CD4-positive, alpha-beta T cell treated with Interleukin-4 for 1 hour (primary cell): ENCODE measurements at places on chromosomes 16 and 17.
A peak's percentile ranks its signal among the peaks of the same experiment; 100 is the strongest.

GRCh38 chr16:2210386-2211365 is at the start of gene BRICD5:
Gene BRICD5, minus strand, starts transcription at chr16:2210863. Its CDS starts 30 bp downstream, at chr16:2210833.
- DNase-seq: no peak

- DNase-seq: no peak
These were observed 24.1 kb upstream of the ENGASE start for GRCh38 chr17:79050551-79050950.

DNA sequence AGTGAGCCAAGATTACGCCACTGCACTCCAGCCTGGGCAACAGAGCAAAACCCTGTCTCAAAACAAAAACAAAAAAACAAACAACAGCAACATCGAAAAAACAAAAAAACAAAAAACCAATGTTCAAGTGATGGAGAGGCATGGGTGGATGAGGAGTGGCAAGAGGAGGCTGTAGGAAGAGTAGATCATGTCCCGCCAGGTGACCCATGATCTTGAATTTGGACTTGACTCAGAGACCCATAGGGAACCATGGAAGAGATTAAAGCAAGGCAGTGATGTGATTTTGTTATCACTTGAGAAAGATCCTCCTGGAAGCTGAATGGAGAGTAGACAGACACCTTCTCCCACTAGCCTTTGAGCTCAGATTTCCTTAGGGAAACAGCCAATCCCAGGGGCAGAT is 11.2 kb downstream of the ABAT start:
- DNase-seq: no peak

DNA sequence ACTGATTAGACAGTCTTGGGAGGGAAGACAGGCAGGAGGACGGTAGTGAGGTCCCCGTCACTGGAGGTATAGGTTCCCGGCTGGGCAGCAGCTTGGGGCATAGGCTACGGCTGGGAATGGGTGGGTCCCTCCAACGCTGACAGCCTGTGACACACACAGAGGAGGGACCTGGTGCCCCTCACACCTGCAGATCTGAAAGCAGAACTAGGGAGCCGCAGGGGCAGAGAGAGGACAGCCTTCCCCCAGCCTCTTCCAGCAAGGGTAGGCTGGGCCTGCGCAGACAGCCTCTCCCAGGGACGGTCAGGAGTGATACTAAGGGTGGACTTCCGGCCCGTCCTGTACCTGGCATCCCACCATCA is 2.0 kb downstream of the P2RX1 start:
- DNase-seq: no peak

DNA sequence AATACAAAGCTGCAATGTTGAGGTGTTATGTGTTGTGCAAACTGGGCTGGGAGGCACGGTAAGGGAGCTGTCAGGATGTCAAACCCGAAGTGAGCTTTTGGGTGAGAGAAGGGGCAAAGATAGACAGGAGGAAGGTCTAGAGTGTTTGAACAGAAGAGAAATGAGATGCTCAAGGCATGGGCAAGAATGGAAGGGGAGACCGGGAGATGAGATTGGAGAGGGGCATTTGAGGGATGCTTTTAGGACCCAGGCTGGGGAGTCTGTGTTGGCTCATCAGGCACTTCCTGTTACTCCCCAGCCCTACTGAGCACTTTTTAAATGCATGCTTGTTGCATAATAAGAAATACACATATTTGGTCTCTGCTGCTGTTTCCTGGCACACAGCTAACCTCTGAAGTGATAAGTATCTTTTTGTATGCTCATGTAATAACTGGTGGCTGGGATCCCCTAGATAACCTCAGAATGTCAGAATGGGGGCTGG is 13.7 kb downstream of the UNC45B start:
- DNase-seq: peak; percentile 19

- no peak for DNase-seq
These were observed 51.2 kb upstream of the MTMR4 start for GRCh38 chr17:58565389-58566311.

DNA sequence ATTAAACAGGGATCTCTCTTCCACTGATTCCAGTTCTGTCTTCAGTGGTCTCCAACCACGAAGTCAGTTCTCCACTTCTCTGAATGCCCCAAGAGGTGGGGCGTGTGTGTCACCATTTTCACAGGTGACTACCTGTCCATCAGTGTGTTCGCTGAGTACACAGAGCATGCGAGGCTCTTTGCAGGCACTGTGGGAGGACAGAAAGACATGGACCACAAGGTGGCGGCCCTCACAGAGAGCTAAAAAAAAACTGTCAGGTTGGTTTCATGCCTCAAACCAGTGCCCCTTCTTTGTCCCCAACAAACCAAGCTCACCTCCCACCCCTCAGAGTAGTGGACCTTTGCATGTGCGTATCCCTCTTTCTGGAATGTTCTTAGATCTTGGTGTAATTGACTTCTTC is 13.8 kb downstream of the EMP2 start:
- DNase-seq: no peak

DNA sequence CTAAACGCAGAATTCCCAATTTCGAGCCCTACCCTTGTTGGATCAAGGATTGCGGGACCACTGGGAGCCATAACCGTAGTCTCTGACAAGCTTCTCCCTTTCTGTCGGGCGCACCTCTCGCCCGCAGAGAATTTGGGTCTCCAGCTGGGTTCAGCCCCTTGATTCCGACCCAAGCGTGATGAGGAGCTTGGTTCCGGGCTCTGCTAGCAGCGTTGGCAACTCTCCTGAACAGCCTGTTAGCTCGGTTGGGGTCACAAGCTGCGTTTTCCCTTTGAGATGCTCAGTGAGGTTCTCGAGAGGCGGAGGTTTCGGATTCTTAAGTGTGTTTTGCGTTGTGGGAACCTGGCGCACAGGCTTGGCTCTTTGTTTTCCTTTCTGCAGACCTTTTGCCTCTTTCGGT is 655 bp downstream of the ATXN1L start:
- DNase-seq: peak; percentile 12

GRCh38 chr16:82769845-82770244 is 143.1 kb downstream of the CDH13 start:
- no peak for DNase-seq

- DNase-seq: no peak
These were observed 1.9 kb upstream of the CBLN1 start for GRCh38 chr16:49283376-49284049.

- no peak for DNase-seq
These were observed 5.8 kb downstream of the NHERF2 start for GRCh38 chr16:2032285-2033056.

DNA sequence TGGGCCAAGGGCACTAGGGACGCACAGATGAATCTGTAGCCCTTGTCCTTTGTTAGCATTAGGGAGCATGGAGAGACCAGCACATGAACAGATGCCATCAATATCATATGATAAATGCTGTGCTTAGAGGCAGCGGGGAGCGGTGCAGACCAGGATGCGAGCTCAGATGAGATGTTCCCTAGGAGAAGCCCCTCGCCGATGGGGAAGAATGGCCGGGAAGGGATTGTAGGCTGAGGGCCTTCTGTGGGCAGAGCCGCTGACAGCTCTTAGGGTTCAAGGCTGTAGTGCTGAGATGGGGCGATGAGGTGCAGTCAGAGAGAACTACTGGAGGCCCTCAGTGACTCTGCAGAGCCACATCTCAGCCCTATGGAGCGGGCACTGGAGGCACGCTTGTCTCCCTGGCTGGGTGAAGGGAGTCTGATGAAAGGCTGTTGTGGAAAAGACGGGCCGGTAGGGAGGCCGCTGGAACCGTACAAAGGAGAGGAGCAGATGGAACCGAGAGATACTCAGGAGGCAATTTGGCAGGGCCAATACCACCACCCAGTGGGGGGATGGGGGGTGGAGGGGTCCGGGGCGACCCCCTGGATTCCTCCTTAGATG is 66.3 kb upstream of the ENDOV start:
- DNase-seq: no peak

GRCh38 chr16:23824909-23825308 is 10.9 kb upstream of the PRKCB start:
- DNase-seq: no peak

DNA sequence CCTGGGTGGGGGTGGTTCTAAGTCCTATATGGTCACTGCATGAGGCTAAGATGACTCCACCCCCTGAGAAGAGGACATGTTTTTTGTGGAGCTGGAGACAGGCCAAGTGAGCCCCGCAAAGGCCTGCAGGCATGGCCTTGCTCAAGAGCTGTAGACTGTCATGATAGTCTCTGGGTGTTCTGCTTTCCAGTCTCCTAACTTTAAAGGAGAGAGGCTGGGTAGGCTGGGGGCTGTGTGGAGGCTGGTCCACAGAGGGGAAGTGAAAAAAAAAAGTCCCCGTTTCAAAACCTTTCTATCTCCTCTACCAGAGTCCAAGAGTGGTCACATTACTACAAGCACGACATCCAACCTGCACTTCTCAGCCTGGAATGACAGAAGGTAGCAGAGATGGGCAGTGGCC is 27.1 kb downstream of the CDRT4 start:
- no peak for DNase-seq

GRCh38 chr16:30604316-30604947 is 5.8 kb downstream of the ZNF689 start:
- DNase-seq: no peak

DNA sequence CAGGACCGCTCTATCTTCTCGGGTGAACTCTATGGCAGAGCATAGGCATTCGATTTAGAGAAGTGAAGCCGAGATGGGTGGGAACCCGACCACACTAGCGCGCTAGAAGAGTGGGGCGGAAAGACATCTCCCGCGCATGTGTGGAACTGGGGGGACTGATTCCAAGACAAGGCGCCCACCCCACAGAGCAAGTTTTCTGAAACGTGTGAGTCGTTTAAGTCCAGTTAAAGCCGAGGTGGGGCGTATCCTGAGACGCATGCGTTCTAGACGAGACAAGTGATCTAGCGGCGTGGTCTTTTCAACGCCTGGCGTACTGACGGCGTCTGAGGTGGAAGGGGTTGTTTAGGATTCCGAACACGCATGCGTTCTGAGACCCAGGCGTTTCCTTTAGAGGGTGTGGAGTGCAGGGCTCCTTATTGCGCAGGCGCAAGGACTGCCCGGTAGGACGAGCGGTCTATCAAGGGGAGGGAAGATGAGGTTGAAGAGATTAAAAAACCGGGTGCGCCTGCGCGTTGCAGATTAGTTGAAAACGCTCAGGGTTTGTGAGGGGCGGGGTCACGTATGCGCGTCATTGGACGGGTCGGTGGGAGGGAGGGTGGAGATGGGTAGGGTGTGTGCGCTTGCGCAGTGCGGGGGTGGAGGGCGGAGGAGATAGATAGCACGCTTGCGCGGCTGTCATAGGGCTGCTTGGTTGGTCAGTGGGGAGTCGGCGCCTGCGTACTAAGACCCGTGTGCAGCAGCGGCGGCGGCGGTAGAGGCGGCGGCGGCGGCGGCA is at the start of gene EIF5A:
Gene EIF5A, plus strand, starts transcription at position 718 of the 775 bp plus-strand sequence. CDS start 2,008 bp downstream, outside the sequence.
- peak; percentile 100 for DNase-seq

DNA sequence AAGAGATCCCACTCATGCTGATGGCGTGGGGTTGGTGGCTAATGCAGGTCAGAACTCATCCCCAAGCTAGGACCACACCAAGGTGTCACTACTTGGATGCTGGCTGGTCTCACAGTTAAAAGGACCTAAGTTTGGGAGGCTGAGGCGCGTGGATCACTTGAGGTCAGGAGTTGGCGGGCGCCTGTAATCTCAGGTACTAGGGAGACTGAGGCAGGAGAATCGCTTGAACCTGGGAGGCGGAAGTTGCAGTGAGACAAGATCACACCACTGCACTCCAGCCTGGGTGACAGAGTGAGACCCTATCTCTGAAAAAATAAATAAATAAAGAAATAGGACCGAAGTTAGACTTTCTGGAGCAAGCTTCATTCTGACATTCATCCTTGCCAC is 6.6 kb upstream of the CDC42EP4 start:
- no peak for DNase-seq

DNA sequence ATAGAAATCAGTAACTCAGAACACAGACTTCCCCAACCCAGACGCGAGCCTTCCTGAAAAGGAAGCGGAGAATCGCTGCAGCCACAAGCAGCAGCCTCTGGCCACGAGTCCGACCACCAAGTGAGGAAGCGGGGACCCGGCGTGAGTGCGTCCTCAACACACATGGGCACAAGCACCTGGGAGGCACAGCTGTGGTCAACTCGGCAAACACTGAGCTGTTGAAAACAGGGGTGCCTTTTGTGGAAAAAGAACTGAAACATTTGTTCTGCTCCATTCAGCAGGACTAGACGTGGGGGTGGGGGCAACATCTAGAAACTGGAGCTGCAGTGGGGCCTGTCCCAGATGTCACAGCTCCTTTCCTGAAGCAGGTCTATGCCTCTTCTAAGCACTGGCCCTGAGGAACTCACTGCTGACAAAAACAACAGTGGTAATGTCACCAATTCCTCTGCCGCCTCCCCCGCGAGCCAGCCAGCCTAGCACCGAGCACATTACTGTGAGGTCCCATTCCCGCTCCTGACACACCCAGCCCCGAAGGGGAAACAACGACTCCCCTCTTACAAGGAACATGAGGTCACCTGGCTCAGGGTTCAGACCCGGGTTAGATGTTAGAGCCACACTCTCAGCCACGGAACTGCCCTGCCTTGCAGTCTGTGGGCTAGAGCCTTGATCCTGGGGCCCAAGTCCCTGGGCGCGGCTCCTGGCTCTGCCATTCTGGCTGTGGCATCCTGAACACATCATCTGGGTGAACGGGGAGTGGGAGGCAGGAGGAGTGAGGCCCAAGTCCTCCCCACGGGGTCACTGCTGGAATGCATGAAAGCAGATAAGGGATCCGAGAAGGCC is 29.0 kb downstream of the KDM8 start:
- peak; percentile 63 for DNase-seq

- DNase-seq: no peak
These were observed 65.9 kb downstream of the ZNF778 start for GRCh38 chr16:89283449-89283848.

GRCh38 chr17:7684851-7685532 is 2.3 kb downstream of the TP53 start:
- DNase-seq: no peak

DNA sequence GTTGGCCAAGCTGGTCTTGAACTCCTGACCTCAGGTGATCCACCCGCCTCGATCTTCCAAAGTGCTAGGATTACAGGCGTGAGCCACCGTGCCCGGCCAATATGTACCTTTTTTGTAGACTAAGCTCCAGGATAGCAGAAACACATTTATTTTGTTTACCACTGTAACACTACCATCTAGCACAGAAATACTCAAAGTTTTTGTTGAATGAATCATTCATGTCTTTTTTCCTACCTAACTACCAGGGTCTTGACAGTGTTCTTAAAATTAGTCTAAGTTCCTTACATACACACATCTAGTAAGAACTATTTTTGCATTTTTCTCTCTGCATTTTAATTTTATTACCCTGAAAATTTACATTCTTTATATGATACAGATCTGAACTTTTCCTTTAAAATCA is 44.4 kb downstream of the AKAP10 start:
- DNase-seq: no peak

- DNase-seq: no peak
These were observed 29.4 kb downstream of the B9D1 start for GRCh38 chr17:19333132-19333440.

- no peak for DNase-seq
These were observed 2.2 kb downstream of the DPEP1 start for GRCh38 chr16:89615596-89616090.

DNA sequence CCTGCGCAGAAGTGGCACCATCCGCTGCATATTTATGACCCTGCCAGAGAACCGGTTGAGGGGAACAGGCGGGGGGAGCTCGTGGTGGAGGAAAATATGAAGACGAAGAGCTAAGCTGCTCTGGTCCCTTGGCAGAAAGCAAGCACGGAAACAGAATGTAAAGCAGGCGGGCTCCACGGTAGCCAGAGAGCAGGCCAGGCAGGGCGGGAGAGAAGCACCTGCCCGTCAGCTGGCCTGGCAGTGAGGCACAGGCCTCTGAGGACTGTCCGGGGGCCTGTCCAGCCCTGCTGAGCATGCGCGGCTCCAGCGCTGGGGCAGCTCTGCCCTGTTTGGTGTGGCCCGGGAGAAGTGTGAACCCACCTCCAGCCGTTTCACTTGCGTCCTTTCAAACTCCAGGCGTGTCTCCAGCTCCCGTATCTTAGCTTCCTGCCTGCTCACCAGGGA is 46.7 kb downstream of the PIPOX start:
- no peak for DNase-seq
